ENCODE measurements at places on chromosomes 4 and X.

- DNase-seq: no peak
These were observed 205.1 kb downstream of the PDHA2 start for GRCh38 chr4:96044971-96045370.

- no peak for DNase-seq
These were observed 122.5 kb downstream of the PTTG2 start for GRCh38 chr4:38082424-38083385.

DNA sequence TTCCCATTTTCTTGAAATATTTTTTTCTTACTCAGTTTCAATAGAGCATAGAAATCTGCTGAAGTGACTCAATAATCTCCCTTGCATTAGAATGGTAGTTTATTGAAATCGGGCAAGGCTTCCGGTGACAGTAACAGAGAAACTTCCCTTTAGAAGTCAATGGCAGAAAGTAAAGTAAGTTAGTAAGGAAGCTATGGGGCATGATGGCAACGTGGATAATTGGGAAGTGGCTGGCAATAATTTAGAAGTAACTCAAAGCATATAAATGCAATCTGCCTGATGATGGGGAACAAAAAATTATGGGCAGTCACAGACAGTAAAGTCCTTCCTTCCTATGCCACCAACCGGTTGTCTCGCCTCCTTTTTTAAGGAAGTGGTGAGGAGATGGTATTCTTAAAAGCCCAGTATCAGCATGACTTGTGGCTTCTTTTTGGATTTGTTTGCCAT is 7.6 kb downstream of the CYBB start:
- no peak for DNase-seq

GRCh38 chr4:100960232-100960631 is 387.1 kb downstream of the PPP3CA start:
- no peak for DNase-seq

DNA sequence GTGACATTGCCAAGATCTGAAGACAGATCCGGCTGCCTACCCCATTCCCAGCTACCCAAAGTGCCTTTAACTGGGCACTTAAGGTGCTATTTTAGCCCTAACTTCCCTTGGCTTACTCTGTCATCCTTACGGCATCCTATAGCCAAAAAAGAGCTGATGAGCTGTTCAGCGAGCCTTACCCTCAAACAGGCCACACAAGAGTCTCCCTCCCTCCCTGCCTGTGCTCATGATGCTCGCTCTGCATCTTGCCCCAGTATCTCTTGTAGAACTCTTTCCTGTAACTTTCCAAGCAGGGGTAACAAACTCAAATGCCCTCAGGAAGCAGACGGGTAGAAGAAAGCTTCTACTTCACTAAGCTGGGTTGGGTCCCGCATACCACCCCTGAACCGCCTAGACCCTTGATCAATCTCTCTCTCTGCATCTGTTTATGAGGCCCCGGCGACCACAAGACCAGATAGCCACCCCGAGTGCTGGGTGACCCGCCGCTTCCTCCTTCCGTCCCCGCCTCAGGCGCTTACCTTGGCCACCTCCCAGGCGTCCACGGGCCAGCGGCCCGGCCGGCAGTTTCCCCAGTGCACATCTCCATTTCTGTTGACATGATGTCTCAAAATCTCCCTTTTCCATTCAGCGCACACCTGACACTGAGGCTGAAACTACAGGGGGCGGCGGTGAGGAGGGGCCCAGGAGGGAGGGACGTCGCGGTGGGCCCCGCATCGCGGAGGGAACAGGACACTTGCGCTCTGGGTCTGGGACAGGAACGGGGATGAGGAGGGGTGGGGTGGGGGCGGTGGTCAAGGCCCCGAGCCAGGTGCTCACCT is 663 bp downstream of the CXorf38 start:
- DNase-seq: no peak

GRCh38 chrX:25175743-25176142 is 160.0 kb upstream of the ARX start:
- no peak for DNase-seq

DNA sequence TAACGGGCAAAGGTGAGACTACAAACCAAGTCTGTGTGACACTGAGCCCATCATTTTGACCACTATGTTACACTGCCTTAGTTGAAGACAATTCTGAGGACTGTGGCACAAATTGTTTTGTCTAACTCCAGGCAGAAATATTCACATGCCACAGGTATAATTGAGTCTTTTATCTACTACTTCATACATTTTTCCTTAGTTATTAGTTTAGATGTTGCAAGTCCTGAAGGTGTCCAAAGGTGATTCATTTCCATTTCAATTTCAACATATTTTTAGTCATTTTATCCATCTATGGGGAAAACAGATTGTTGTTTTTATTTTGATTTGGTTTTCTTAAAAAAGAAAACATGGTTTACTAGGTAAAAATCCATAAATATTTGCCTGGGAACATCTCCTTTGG is 341.7 kb upstream of the SMIM31 start:
- no peak for DNase-seq

- no peak for DNase-seq
These were observed 22.4 kb downstream of the PRRG1 start for GRCh38 chrX:37371578-37371991.

GRCh38 chrX:78693012-78693411 is 33.9 kb upstream of the RTL3 start:
- no peak for DNase-seq

- no peak for DNase-seq
These were observed 11.6 kb downstream of the SASH3 start for GRCh38 chrX:129791336-129791735.
